ENCODE measurements at places on chromosomes 1 and 21.
A peak's percentile ranks its signal among the peaks of the same experiment; 100 is the strongest.

DNA sequence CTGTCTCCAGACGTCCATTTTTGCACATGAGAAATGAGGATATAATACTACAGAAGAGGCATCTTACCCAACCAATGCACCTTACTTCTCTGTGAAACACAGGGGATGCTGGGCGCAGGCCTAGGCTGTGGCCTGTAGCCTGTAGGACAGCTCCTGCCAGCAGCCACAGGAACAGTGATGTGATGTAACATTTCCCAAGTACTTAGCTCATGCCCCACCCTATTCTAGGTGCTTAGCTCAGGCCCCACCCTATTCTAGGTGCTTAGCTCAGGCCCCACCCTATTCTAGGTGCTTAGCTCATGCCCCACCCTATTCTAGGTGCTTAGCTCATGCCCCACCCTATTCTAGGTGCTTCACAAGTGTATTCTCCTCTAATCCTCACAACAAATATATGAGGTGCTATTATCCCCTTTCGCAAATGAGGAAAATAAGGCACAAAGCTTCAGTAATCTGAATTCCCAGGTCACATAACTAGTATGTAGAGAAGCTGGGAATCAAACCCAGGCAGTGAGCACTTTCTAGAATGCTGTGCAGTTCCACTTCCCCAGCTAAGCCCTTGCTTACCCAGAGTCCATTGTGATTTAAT lies 4.6 kb upstream of the NAXE start:
- DNase-seq, result no peak

DNA sequence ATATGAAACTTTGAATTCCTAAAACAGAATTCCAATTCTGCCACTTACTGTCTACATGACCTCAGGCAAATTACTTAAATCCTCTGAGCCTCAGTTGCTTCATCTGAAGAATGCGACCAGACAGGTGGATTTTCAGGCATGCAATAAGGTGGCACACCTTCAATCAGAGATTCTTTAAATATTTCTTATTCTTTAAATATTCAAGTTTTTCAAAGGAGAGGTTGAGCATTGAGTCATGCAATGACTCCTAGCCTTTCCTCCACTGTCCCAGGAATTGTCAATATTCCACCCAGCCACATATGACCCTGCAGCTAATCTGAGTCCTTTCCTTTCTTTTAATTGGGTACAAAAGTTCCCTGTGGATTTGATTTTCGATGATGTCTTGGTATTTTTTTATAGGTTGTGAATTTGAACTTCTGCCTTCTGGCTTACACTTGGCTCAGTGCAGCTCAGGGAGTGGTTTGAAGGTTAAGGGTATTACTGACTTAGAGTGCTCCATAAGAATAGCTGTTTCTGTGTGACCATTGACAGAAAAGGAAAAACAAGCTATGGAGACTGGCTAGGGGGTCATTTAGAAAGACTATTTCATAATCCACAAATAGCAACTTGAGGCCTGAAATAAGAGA lies 52.2 kb upstream of the PRDX6 start:
- DNase-seq, result peak; percentile 45

DNA sequence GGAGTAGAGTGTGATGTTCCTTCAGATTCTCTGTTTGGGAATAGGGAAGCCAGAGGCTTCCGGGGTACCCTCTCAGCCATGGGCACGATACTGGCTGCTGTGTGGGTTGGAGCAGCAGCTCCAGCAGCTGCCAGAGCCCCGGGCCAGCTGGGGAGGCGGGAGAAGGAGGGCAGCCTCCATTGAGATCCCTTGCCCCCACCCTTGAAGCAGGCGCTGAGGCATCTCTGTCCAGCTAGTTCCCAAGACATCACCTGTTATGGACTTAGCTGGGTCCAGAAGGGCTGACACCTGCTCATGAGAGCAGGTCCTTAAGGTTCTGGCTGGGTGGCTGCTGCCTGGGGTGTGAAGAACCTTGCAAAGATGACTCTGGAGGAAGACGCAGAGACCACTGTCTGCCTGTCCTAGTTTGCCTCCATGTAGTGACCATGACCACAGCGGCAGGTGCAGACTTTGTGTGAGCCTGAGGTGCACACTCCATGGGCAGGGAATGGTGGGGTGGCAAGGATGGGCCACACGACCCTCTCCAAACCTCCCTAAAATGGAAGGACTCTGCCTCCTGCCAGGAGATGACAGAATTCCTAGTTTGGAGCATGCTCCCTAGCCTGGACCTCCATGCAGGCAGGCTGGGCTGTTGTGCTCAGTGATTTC lies 222.6 kb upstream of the C1orf174 start:
- DNase-seq, result no peak

DNA sequence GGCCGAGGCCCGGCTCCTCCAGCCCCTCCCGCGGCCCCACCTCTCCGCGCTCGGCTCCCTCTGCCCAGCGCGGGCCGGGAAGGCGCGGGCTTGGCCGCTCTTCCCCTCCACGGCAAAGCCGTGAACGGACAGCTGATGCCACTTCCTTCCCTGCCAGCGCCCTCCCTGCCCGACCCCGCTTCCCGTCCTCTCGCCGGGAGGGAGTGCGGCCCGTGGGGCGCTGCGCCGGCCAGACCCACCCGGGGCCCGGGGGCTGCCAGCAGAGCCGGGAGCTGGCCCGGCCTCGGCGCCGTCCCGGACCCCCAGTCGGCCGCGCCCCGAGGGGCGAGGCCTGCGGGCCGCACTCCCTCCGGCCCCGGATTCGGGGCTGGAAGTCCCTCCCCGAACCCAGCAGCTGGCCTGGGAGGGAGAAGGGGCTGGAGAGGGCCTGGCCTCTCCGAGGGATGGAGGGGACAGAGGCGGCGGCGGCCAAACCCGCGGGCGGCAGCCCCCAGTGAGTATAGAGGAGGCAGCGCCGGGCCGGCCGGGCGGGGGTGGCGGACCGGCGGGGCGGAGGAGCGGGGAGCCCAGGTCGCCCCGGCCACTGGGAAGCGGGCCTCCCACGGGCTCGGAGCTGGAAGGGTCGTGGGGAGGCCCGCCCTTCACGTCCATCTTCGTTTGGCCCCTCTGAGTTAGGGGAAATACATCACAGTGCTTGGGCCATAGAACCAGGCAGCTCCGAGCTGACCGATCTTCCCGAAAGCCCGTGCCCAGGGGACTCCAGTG lies at the start of gene KIAA1614:
TSS of gene KIAA1614 (plus strand) at position 97 of the 765 bp plus-strand sequence. CDS start at position 444, 347 bp downstream.
- peak; percentile 9 for DNase-seq

- no peak for DNase-seq
Observed at GRCh38 chr1:201774224-201774982, 54.6 kb upstream of the IPO9 start.

GRCh38 chr1:109677459-109677858 lies 9.6 kb downstream of the GSTM2 start:
- DNase-seq, result no peak

- no peak for DNase-seq
Observed at GRCh38 chr1:98176936-98177335, 256.1 kb upstream of the DPYD start.

DNA sequence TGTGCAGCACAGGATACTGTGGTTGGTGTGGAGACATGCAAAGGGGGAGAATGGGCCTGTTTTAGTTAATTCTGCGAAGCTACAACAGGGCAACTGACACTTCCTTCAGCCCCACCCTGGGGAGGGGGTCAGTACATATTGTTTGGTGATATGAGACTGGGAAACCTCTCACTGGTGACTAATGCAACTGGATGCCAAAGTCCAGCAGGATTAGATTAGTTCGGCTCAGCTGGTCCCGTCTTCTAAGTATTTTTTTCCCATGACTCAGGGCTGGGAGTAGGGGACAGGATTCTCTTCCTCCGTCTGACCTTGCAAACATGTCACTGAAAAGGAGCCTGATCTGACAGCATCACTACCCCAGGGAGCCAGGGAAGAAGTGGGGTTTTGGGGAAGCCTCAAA lies 43.0 kb downstream of the PLXNA2 start:
- peak; percentile 82 for DNase-seq

DNA sequence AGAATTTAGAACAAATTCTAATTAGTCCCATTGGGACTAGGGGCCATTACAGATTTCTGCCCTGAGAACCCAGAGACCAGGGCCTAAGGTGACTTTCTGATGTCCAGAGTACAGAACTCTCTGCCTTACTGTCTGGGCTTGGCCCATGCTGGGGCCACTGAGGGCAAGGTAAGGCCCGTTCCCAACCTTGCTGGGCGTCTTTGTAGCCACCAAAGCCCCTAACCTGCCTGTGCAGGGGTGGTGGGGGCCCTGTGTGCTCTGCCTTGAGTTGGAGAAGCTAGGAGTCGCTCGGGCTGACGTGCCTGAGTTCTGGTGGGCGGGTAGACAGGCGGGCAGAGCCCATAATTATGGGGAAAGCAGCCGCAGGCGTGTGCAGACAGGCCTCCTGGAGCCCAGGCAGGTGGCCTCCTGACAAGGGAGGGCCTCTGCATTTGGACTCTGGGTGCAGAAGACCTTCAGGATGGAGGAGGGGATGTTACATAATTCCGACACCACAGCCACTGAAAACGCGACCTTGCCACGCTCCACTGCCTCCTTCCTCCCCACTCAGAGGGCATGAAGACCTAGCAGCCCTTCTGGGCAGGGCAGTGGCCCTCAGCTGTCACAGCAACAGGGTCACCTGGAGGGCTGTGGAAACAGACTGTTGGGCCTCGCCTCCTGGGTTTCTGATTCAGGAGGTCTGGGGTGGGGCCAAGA lies 239.9 kb upstream of the TMEM51 start:
- DNase-seq, result no peak

- DNase-seq, result no peak
Observed at GRCh38 chr1:236063919-236064673, 794 bp downstream of the NID1 start.

DNA sequence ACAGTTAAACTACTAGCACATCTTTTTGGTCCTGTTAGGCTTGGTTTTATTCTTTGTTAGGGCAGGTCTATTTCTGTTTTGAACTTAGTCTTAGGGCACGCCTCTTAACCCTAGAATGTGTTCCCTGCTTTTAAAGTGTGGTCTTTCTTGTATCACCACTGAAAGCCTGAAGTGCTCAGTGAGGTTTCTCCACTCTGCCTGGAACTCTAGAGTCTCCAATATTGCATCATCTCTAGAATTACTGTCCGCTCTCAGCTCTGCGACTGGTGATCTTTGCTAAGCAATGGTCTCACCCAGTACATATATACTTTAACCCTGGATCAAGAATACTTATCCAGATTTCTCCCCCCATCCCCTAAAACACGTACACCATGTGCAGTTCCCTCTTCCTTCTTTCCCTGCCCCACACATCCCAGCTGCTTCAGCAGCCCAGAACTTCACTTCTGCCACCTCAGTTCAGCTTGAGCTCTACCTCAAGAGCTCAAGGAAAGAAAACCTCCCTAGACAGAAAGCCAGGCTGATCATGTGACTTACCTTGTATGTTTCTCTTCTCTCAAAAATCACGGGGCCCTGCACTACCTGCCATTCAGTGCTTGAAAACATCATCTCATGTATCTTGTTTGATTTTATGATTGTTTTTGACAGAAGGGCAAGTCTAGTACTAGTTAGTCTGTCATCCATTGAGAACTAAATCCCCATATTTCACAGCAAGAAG lies 59.9 kb downstream of the TENT5C start:
- no peak for DNase-seq

DNA sequence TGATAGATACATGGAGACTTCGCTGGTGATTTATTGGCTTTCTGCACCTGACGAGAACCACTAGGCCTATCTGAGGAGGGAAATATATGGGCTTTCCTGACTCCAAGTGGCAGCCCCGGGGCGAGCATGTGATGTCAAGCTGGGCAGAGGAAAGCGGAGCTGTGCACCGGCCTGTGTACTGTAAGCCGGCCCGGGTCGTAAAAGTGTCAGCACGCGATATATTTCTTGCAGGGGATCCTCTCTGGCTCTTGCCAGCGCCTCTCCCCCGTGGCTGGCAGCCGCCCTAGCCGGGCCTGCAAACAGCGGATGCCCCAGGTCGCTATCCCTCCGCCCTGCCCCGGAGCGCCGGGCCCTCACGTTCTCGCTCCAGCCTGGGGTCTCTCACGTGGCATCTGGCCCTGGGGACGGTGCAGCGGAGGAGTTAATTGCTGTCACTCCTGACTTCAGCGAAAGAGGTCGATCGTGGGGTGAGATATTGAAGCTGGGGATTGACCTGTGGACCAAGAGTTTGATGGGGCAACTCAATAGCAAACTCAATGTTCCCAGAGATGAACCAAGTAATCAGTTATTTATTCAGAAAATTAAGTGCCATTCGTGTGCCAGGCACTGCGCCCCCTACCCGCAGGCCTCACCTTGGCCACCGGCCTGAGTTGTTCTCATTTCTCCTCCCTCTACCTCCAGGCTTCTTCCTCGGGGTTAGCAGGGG lies 41.0 kb upstream of the HAO2 start:
- DNase-seq, result peak; percentile 48

- DNase-seq, result no peak
Observed at GRCh38 chr1:172818841-172819527, 160.1 kb downstream of the FASLG start.

GRCh38 chr1:59178339-59179187 lies 118.3 kb upstream of the FGGY start:
- peak; percentile 95 for DNase-seq

DNA sequence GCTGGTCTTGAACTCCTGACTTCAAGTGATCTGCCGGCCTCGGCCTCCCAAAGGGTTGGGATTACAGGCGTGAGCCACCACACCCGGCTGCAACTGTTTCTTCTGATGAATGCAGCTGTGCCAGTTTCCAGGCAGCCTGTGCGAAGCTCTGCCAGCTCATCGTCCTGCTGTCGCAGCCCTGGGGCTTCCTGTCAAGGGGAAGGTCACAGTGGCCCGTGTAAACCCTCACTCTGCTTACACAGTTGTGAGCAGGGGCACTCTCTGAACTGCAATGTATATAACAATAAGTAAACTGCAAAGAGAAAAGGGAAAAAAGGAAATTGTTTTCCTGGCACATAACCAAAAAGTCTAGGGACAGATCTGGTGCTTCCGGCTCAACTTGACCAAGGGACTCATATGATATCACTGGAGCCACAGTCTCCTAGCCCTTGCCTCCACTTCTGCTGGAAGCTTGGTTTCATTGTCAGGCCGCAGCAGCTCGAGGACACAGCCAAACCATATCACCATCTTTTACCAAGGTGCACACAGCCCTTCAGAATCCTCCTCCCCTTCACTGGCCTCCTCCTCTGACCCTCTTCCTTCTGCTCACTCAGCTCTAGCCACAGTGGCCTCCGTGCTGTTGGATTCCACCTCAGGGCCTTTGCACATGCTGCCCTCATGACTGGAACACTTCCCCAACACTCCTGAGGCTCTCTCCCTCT lies 22.8 kb upstream of the LBR start:
- no peak for DNase-seq

DNA sequence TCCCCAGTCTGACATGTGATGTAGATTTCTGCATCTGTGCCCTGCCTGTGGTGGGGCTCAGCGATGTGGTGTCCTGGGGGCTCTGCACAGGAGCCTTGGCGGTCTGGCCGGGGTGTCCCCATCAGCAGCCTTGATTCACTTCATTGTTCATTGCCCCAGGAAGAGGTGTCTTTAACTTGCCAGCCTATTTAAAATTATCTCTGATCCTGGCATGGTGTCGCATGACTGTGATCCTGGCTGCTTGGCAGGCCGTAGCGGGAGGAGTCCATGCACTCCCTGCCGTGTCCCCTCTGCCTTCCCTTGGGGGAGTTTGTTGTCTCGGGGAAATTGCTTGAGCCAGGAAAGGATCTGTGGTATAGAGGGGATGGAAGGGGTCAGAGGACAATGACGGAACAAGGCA lies 59.9 kb downstream of the TRIM11 start:
- no peak for DNase-seq

- no peak for DNase-seq
Observed at GRCh38 chr1:199684686-199685273, 342.7 kb upstream of the NR5A2 start.
